RWPE1 (cell line): ENCODE measurements at places on chromosomes 12 and 14.
A peak's percentile ranks its signal among the peaks of the same experiment; 100 is the strongest.

DNA sequence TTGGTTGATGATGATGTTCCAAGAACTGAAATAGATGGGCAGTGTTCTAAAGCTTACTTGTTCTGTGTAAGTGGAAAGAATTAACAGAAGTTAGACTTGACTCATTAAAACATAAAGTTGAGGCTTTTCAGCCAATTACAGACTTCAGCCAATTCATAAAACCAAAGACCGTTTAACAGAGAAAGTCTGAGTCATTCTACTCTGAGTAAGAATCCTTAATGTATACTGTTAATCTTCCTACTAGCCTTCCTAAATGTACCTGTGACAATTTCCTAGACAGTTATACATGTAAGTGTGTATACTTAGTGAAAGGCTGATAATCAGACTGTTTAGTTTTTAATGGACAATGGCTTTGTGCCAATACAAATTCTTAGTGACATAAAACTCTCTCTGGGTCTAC is 681.0 kb downstream of the RPL10L start:
- no peak for DNase-seq

GRCh38 chr14:103628221-103628683 is 759 bp upstream of the KLC1 start:
- DNase-seq = peak; percentile 84

- no peak for DNase-seq
These were observed 56.0 kb downstream of the RASSF3 start for GRCh38 chr12:64666054-64666914.

- peak; percentile 82 for DNase-seq
These were observed 27.0 kb upstream of the PTHLH start for GRCh38 chr12:27999521-27999920.

DNA sequence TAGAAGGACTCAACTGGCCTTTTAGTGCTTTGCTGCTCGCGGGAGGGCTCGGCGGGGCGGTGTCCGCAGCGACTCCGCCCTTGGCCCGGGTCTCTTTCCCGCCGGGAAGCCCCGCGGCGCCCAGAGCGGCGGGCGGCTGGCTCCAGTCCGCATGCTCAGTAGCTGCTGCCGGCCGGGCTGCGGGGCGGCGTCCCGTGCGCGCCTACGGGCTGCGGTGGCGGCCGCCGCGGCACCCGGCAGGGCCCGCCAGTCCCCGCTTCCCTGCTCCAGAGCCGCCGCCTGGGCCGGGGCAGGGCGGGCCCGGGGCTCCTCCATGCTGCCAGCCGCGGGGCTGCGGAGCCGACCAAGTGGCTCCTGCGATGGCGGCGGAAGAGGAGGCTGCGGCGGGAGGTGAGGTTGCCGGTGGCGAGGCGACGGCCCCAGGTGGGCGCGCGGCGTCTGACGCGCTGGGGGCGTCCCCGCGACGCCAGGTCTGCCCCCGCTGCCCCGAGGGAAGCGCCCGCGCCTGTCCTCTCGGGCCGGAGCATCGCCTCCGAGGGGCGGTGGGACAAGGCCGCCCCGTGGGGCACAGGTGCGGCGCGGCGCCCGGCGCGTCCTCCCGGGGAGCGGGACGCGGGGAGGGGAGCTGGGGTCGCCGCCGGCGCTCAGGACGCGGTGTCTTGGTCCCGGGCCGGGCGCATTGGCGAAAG is at the start of gene BMAL2:
BMAL2 (plus strand) TSS at position 123 of the 689 bp plus-strand sequence; CDS start at position 360, 237 bp downstream.
- peak; percentile 29 for DNase-seq

DNA sequence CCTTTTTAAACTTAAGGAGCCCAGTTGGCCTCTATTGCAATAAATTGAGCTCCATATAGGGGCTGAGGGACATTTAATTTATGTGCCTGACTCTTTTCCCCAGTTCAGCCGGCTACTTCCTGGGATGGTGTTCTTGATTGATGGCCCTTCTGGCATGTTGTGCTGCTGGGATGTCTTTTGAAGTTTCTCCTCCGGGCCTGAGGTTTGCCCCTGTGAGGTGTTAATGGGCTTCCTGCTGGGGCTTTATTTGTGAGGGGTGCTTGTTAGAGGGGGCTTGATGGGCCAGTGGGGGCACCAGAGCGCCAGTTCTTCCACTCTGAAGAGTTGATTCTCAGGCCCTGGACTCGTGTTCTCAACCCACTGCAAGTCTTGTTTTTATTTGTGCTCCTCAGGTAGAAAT is 69.6 kb downstream of the CHST11 start:
- no peak for DNase-seq

DNA sequence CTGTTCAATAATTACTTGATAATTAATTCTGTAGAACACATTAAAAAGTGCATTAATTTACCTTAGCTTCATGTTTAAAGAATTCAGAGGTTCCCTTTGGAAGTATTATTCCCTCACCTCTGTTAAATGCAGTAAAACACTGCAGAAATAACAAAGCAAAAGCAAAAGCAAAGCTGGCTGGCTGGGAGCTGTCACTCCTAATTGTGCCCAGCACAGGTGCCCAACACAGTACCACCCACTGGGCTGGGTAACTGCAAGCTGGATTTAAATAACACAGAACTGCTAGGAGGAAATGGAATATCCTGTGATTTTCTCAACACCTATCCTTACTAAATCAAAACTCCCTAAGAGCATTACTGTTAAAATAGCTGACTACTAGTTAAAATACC is 72.6 kb downstream of the SLC2A13 start:
- DNase-seq = no peak

DNA sequence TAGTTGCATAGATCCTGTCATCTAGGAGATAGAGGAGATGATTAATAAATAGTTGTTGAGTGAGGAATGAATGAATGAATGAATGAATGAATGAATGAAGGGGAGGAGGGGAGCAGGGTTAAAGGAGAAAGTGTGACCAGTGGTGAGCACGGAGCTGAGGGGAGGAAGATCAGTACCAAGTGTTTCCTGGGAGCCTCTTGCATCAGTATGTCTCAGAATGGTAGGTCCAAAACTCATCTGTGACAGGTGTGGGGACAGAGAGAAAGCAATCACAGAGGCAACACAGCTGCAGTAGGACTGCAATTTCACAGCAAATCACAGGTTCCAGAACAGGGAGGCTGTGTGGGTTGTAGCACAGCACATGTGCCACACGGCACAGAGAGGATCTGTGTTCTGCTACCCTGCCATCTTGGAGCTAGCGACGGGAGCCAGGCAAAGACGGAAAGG is 14.5 kb upstream of the TNFRSF1A start:
- DNase-seq = no peak

DNA sequence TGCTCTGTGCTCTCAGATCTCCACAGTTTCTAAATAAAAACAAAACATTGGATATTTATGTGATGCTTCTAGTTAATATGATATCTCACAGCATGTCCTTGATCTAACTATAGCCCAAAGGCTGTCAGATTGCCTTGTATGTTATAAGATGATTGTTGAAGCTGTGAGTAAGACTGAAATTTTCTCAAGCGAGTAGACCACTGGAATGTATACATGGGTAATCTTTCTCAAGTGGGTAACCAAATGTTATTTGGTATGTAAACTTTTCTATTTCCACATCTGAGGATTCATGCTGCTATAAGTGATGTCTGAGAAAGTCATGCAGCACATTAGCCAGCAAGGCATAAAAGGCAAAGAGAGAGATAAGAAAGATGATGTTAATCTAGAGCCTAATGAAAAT is 886.7 kb downstream of the NRXN3 start:
- DNase-seq = no peak

- DNase-seq = peak; percentile 8
These were observed 67.2 kb downstream of the CCDC91 start for GRCh38 chr12:28257411-28257810.

DNA sequence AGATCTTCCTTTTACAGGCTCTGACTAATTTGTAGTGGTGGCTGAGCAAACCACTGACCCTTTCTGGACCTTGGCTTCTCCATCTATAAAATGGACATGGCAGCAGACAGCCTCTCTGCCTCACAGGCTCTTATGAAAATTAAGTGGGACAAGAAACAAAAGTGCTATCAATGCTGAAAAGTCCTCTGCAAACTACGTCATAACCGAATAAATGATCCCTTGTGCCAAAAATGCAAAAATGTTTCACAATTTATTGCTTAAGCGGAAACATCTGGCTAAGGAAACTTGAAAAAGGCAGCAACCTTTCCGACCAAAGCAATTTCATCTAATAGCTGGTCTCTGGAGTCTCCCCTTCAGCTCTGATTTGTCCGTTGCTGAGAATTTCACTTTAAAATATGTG is 108.5 kb upstream of the PLXNC1 start:
- no peak for DNase-seq

DNA sequence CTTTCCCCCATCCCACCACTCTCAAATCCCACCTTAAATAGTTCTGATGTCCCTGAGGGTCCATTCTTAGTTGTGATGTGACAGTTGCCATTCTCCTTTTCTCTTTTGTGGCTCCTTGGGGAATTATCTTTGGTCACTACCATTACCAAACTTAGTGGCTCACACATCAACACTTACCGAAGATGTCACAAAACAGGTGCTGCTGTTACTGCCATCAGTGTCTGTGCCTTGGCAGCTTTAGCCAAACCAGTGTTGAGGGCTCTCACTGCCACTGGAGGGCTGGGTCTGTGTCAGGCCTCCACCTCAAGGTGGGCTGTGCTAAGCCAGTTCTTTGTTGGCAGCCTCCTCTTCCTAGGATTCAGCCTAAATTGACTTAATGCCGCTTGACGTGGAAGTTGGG is 144.0 kb downstream of the MYRFL start:
- DNase-seq = no peak

- no peak for DNase-seq
These were observed 154.4 kb downstream of the GPHN start for GRCh38 chr14:66662374-66662773.

DNA sequence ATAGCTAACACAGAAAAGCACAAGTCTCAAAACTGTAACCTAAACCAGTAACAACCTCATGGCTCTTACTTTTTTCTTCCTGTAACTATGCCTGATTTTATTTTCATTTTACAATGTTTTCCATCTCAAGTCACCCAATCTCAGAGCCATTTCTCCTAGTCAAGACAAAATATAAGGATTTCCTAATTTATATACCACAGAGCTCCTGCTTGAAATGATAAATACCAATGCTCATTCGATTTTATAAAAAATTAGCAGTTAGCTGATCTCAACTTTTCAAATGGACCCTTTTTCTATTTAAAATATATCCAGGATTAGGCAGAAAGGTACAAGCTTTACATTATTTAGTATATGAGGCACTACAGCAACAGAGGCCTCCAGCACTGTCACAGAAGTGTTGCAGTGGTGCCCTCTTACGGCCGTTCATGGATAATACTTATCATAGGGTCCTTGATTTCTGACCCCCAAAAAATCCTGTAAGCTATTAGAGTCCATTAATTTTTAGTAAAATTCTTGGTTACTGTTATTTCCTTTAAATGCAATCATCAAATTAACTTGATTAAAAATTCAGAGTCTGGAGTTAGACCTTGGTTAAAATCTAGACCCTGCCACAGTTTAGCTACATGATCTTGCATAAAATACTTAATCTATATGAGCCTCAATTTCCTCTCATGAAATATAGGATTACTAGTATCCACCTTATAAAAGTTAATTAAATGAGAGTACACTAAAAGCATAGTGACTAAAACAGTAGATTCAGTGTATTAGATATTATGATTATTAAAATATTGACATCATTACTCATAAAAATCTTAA is 68.3 kb downstream of the SEC23A start:
- DNase-seq = no peak

- DNase-seq = no peak
These were observed 293.3 kb upstream of the TMPO start for GRCh38 chr12:98222135-98222534.

- peak; percentile 10 for DNase-seq
These were observed 40.4 kb downstream of the TSPAN19 start for GRCh38 chr12:84995641-84996040.

GRCh38 chr12:988646-989045 is 2.4 kb upstream of the ERC1 start:
- DNase-seq = no peak
